ENCODE measurements at places on chromosomes 5 and 9. TPM values are rescaled to one million over a fixed set of nuclear protein-coding genes. Genes with fewer than 3 reads are reported as not detected.

DNA sequence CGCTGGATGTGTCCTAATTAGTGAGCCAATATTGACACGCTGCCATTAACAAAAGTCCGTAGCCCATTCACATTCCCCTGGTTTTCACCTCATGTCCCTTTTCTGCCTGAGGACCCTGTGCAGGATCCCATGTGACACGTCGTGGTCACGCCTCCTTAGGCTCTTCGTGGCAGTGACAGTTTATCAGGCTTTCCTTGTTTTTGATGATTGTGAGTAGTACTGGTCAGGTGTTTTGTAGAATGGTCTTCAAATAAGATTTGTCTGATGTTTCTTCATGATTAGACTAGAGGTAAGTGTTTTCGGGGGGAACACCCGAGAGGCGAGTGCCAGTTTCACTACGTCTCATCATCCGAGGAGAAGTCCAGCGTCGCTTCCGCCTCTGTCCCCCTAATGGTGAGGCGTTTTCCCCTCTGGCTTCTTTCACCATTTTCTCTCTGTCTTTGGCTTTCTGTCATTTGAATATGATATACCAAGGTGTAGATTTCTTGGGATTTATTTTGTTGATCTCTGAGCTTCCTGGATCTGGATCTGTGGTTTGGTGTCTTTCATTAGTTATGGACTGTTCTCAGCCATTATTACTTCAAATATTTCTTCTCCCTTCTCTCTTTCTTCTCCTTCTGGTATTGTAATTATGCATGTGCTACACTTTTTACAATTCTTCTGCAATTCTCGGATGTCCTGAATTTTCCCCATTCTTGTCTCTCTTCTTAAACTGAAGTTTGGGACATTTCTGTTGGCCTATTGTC, 57.3 kb downstream of the TRIP13 start:
- ATAC-seq = no peak

DNA sequence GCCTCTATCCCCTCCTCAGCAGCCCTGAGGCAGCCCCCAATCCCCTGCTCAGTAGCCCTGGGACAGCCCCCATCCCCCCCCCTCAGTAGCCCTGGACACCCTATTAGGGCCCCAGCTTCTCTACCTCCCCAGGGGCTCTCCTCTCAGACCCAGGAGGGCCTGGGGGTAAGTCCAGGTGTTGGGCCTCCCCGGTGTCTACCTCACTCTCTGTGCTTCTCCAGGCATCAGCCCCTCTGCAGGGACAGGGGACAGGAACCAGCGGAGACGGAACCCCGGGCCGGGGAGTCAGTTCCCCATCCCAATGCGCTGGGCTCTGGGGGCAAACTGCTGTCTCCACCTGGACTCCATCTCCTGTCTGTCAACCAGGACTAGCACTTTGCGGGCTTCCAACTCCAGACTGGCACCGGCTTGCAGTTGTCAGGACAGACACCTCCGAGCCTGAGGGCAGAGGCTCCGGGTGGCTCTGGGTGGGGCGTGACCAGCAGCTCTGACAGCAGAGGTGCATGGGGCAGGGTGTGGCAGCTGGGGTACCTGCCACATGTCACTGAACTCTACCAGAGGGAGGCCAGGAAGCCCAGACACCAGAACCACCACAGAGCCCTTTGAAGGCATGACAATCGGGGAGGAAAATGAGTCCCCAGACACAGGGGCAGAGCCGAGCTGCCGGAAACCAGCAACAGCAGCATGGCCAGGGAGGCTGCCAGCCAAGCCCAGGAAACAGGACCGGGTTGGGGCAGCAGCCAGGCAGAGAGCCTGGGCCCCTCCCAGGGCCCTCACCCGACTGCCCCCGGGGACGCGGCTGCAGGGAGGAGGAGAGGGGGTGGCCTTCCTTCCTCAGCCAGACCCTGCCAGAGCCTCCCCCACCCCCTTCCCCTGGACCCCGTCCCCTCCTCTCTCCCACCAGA, 17.7 kb upstream of the UBAC1 start:
- ATAC-seq = peak; percentile 25

Gene ADAMTS13
- total RNA-seq = 2.5 TPM

GRCh38 chr5:55456216-55456895, 78.4 kb downstream of the PLPP1 start:
- ATAC-seq = no peak

Gene INSL4
- not detected for total RNA-seq

Measured in gastroesophageal sphincter (tissue), 4 donors.